ENCODE measurements at places on chromosomes 1 and 21.

GRCh38 chr1:42806171-42806570, 10.8 kb upstream of the ERMAP start:
- no peak for DNase-seq

DNA sequence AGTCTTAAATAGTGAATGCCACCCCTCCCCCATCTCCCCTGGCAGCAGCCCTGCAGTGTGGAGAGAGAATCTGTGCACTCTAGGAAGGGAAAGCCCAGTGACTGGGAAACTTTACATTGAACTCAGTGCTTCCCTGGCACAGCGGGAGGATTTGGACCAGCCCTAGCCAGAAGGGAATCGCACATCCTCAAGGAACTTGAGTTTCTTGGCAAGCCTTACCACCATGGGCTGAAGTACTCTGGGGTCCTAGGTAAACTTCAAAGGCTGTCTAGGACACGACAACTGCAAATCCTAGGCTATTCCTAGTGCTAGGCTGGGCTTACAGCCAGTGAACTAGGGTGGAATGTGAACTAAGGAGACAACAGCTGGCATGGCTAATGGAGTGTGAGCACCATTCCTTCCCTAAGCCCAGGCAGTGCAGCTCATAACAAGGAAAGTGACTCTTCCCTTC, 88.3 kb downstream of the COL24A1 start:
- no peak for DNase-seq

DNA sequence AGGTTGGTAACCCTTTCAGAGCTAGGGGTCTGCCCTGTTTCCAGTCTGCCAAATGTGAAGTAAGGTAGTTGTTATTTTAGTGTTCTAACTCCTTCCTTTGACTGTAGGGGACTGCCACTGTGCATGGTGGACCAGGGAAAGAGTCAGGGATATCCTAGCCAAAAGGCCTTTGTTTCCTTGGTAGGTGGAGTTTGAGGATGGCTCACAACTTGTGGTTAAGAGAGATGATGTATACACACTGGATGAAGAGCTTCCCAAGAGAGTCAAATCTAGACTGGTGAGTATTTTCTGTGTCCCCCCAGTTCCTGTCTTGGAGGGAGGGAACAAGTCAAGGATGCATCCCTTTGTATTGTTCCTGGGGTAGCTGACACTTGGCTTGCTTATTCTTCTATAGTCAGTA, 3.5 kb upstream of the ST3GAL3 start:
- DNase-seq, result no peak

DNA sequence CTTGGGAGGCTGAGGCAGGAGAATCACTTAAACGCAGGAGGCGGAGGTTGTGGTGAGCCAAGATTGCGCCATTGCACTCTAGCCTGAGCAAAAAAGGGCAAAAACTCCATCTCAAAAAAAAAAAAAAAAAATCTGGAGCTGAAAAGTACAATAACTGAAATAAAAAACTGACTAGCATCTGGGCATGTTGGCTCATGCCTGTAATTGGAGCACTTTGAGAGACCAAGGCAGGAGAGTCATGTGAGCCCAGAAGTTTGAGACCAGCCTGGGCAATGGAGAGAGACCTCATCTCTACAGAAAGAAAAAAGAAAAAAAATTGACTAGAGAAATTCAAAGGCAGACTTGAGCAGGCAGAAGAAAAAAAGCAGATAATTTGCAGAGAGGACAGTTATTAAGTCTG, 18.1 kb downstream of the CLDN19 start:
- DNase-seq, result no peak

GRCh38 chr1:9028921-9029705, 2.9 kb upstream of the SLC2A7 start:
- no peak for DNase-seq

- DNase-seq, result no peak
Measured at GRCh38 chr1:208516780-208517179, 272.6 kb upstream of the PLXNA2 start.

DNA sequence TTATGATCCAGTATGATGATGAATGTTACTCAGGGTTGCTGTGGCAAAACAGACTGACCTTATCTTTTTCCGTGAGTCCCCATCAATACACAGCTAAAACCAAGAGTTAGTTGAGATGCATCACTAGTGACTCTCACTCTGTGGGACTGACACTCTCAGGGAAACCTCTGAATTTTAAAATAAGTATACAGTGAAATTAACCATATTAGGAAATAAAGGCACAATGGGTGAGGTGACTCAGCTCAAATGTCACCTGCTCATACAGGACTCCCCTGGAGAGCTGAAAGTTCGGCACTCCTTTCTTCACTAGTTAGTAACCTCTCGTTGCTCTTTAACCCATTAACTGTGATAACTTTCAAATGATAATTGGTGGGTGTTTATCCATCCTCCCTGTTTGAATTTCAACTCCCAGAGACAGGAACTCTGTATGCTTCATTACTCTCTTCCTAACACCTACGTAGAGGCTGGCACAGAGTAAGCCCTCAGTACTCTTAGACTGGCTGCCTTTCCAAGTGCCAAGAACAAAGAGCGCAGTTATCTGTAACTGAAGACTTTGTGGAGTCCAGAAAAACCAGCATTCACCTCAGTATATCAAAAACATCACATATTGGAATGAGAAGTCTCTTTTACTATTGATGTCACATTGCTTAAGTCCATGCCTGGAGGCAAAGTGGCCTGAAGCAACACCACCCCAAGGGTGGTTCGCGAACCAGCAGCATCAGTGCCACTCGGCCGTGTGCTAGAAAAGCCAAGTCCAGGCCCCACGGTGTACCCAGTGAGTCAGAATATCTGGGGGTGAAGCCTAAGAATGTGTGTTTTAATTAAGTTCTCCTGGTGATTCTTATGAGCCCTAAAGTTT, 91.1 kb downstream of the NIBAN1 start:
- DNase-seq, result peak; percentile 7

DNA sequence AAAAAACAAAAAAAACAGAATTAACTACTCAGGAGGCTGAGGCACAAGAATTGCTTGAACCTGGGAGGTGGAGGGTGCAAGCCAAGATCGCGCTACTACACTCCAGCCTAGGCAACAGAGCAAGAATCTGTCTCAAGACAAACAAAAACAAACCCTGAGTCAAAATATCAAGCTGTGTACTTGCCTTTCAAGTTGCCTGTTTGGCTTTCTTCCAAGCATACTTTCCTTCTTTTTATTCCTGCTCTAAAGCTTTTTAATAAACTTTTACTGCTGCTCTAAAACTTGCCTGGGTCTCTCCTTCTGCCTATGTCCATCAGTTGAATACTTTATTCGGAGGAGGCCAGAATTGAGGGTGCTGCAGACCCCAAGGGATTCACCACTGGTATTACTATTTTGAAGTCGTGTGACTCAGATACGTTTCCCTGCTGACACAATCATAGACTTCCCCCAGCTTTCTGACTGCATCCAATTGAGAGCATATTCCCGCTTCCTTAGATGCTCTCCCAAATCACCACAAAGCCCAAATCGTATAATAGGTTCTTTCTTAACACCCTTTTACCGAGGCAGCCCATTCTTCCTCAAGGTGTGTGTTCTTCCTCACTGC, 3.5 kb upstream of the ACBD6 start:
- peak; percentile 9 for DNase-seq

DNA sequence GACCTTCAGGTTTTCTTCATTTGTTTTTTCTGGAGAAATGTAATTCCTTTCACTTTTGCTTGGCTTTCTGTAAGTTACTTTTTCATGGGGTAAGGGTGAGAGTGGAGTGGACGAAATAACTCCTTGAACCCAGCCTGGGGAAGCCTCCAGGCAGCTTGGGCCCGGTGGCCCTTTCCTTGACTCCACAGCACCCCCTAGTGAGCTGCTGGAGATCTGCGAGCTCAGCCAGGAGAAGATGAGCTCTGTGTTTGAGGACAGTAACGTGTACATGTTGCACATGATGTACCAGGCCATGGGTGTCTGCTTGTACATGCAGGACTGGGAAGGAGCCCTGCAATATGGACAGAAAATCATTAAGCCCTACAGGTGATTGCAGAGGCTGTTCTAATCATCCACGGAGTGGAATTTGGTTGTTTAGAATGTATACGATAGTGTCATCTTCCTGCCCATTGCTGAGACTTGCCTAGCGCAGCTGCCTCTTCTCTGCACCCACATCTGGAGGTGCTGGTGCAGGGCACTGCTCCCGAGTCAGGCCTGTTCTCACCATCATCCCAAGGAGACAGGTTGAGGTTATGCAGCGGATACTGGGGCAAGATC, 51.0 kb downstream of the SMYD2 start:
- peak; percentile 70 for DNase-seq

DNA sequence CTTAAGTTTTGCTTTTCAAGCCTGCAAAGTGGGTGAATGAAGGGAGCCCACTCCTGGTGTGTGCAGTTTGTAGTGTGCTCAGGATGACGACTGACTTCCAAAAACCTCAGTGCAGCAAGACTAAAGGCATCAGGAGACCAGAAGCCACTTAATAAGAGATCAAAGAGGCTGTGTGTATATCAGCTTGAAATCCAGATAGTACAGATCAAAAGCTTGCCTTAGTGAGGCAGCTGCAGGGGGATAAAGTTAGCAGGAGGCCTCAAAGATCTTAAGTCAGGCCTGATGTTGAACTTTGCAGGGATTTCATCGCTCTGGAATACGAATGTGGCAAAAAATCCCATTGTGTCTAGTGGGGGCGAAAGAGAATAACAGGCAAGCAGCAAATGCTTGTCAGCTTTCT, 99.8 kb downstream of the PATJ start:
- no peak for DNase-seq

Measured in SK-MEL-5 (cell line).